Foreskin keratinocyte (primary cell): ENCODE measurements at places on chromosomes 12 and 14.

- peak; percentile 69 for DNase-seq
Measured at GRCh38 chr12:120352117-120352516, 16.8 kb downstream of the MSI1 start.

DNA sequence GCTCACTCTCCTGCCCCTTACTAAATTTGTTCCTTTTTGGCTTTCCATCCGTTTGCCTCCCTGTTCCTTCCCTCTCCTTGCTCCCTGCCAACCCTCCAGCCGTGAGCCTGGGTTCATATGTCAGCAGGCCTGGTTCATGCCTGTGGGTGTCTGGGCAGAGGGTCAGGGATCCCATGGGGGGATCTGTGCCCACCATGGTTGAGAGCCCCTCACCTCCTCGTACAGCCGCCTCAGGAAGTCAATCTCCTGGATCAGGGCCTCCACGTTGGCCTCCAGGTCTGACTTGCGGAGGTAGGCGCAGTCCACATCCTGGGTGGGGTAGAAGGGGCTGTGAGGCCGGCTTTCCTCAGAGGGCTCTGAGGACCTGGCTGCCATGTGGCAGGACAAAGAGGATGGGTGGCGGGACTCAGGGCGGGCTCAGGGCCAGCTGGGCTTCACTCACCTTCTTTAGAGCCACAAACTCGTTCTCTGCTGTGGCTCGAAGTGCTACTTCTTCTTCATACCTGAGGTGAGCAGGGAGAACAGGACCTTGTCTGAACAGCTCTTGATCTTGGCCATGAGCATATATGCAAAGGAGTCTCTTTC, 3.6 kb downstream of the KRT83 start:
- no peak for DNase-seq

DNA sequence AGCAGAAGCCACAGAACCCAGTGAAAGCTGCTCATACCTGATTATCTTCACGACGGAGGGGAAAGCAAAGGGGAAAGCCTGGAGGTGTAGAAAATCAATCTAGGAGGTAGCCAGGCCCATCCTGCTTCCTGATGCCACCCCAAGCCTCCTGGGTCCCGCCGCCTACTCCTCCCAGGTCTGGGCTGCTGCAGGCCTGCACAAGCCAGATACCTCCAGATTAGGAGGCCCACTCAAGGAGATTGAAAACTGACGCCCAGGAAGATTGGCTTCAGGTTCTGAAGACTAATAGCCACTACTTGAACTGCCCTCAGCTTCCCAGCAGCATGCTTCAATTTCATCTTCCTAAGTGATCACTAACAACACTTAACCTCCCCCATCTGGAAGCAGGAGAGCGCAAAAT, 87.1 kb downstream of the GCH1 start:
- no peak for DNase-seq

DNA sequence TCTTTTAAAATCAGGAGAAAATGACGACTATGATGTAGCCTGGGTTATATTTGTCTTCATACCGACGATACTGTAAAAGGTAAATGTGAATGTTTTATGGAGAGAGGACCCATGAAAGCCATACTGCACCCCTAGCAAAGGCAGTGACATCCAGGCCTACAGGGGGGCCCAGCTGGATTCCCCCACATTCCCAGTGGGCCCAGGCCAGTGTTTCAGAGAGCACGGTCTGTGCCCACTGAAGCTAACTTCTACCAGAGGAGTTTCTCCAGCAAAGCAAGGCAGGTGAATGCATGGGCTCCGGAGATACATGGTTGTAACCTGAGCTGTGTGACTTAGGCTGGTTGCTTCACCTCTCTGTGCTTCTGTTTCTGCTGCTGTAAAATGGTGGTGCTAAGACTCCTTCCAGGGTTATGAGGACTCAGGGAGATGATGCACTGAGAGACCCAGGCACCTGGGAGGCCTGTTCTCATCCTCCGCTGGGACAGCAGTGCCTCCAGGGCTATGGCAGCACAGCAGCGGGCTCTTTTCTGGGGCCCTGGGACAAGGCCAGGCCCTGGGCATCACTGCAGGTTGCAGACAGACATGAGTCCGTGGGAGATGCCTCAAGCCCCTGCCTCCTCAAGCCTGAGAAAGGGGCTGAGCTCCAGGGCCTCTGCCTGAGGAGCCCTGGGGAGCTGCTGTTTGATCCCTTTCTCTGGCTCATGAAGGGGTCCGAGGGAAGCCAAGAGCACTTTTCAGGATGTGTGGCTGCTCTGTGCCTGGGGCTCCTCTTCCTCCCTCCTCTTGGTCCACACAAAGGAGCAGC, 73.7 kb downstream of the SERPINA3 start:
- DNase-seq: no peak

DNA sequence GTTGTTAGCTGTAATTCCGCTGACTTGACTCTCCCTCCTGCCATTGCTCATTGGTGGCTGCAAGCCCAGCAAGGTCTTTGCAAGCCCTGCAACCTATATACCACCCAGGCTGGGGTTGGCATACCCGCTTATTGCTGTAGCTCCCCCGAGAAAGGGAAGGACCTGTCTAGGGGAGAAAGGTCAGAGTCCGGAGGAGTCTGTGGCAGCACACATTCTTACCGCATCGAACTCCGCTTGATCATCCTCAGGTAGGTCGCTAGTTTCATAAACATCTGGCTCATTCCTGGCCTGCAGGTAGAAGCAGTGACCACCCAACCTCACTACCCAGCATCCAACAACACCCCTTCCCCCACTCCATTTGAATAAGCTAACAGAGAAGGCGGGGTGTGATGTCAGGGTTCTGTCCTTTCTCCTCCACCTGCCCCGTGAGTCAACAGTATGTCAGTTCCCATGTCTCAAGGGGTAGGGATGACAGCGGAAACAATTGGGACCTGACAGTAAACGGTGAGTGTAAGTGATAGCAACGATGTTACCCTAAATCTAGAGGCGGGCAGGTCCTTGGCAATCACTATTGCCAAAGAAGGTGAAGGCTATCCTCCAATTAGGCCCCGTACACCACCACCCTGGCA, 1.1 kb downstream of the DCTN2 start:
- DNase-seq: peak; percentile 75

DNA sequence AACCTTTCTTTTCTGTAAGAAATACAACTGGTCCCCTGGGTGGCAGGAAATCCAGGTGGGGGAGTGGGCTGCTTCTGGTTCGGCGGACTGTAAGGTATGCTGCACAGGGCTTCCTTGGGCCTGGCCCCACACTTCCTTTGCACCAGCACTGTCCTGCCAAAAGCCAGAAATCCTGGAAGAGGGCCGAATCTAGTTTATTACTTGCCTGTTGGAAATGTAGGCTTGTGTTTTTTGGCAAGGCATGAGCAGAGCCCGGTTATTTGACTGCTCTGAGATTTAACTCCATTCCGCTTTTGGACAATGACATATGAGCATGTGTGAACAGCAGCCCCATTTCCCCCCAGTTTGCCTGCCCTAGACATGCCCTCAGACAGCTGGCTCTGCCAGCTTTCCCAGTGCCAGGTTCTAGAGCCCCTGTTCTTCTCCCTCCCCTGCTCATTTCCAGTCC, 86.6 kb downstream of the BORCS5 start:
- DNase-seq: no peak

DNA sequence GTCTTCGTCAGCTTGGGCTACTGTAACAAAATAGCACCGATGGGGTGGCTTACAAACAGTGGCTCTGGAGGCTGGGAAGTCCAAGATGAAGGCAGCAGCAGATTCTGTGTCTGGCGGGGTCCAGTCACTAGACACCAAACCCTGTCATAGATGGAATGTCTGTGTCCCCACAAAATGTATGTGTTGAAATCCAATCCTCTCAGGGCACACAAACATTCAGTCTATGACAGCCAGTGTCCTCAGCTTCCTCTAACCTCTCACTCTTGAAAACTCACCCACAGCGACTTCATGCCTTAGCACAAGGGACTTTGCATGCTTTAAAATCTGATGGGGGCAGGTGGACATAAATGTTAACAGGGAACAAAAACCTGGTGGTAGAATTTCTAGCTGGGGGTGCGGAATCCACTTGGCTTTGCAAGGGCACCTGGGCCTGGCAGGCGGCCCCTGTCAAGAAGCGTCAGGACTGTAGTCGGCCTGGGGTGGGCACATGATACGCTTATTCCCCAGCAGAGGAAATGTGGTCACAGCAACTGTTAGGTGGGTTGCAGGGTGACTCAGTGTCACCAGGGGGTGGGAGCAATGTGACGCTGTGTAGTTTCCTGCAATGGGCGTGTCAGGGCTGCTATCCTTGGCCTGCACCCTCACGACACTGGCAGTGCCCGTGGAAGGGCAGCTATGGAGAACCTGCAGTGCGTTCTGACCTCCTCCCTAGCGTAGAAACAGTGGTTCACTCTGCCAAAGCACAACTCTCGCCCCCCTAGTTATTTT, 17.7 kb downstream of the RIN3 start:
- no peak for DNase-seq

- DNase-seq: no peak
Measured at GRCh38 chr14:45377166-45377565, 124.2 kb upstream of the MIS18BP1 start.

DNA sequence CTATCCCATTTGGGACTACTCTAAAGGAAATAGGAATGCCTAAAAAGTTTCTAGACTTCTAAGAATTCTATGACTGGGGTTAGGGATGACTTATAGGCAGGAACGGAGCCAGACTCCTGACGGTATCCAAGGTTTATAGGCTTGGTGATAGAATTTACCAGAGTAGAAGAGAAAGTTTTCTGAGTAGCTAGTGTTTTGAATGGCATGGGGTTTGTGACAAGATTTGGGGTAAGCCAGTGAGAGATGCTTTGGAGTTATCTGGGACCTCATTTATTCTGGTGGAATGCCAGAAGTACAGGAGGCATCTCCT, 444.6 kb downstream of the RAD51B start:
- DNase-seq: no peak
